Spleen (tissue), 13 donors: ENCODE measurements at places on chromosomes 1 and 21.

DNA sequence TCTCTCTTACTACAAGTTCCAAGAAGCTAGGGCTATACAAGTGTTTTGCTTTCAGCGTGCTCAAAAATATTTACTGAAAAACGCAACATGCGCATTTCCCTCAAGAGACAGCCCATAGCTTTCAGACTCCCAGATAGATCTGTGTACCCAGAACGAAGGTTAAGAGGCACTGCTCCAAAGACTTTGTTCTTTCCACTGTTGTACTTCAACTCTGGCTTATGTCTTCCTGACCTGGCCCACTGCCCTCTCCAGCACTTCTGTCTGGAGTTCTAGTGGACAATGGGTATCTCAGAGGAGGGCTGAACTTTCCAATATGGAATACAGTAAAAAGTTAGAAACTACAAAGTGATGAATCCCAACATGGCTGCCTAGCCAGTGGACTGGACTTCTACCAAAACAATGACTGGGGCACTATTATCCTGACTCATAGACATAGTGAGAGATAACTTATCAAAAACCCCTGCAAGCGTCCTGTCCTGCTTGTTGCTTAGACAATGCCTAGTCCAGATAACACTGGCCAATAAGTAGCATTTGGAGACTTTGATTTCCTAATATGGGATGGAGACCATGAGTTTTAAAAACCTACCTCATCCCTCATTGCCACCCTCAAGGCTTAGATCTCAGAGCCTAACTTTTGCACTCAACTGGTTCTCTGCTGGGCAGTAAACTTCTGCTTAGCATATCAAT, 8.8 kb upstream of the ADAR start:
- H3K4me3 ChIP-seq: no peak overlapping the region
- H3K36me3 ChIP-seq: no peaks in the 10 kb centered on the region
- no peak for DNase-seq
- H3K27ac ChIP-seq: no peak overlapping the region
- no peaks in the 10 kb centered on the region for H3K4me1 ChIP-seq
- no peaks in the 10 kb centered on the region for H3K27me3 ChIP-seq

- no peak overlapping the region for H3K27ac ChIP-seq
- H3K4me3 ChIP-seq: no peak overlapping the region
- DNase-seq: no peak
- no peaks in the 10 kb centered on the region for H3K36me3 ChIP-seq
- no peaks in the 10 kb centered on the region for H3K27me3 ChIP-seq
Measured at GRCh38 chr21:21714426-21714825, 716.2 kb downstream of the NCAM2 start.

DNA sequence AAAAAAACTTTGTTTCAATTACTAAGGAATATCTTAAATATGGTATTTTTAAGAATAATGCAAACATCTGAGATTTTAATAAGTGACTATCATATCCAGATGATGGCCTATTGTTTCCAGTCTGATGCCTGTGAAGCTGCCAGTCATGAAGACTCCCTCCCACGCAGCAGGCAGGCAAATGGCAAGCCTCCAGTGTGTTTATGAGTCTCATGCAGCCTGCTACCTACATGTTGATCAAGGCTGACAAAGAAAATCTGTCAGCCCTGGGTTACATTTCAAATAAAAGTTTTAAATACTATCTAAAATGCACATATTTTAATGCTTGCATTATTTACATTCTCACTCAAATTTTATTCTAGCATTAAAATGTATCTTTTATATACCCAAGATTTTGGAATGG, 137.6 kb upstream of the RNPC3 start:
- H3K4me3 ChIP-seq: no peak overlapping the region
- H3K27ac ChIP-seq: no peak overlapping the region
- H3K27me3 ChIP-seq: no peaks in the 10 kb centered on the region
- DNase-seq: no peak
- no peaks in the 10 kb centered on the region for H3K36me3 ChIP-seq
- no peaks in the 10 kb centered on the region for H3K4me1 ChIP-seq

DNA sequence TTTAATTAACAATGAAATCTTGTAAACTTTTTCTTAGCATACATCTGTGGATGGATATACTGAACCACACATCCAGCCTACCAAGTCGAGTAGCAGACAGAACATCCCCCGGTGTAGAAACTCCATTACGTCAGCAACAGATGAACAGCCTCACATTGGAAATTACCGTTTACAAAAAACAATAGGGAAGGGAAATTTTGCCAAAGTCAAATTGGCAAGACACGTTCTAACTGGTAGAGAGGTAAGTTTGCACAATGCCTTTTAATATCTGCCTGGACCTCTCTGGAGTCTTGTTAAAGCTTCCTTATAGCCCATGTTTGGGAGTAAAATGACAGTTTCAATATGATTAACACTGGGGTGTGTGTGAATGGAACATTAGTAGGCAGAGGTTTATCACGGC, 51.4 kb downstream of the MARK1 start:
- H3K27ac ChIP-seq: no peak overlapping the region
- no peaks in the 10 kb centered on the region for H3K36me3 ChIP-seq
- DNase-seq: no peak
- H3K4me3 ChIP-seq: no peak overlapping the region
- H3K27me3 ChIP-seq: no peaks in the 10 kb centered on the region
- H3K4me1 ChIP-seq: no peaks in the 10 kb centered on the region

GRCh38 chr1:192889082-192889481, 80.2 kb downstream of the RGS2 start:
- no peak overlapping the region for H3K27ac ChIP-seq
- no peaks in the 10 kb centered on the region for H3K4me1 ChIP-seq
- H3K36me3 ChIP-seq: no peaks in the 10 kb centered on the region
- H3K4me3 ChIP-seq: no peak overlapping the region

GRCh38 chr1:92993581-92993980, 32.3 kb upstream of the DIPK1A start:
- no peak overlapping the region for H3K4me3 ChIP-seq
- no peaks in the 10 kb centered on the region for H3K36me3 ChIP-seq
- no peak overlapping the region for H3K27ac ChIP-seq
- peaks cover 11% of the 10 kb centered on the region for H3K4me1 ChIP-seq

DNA sequence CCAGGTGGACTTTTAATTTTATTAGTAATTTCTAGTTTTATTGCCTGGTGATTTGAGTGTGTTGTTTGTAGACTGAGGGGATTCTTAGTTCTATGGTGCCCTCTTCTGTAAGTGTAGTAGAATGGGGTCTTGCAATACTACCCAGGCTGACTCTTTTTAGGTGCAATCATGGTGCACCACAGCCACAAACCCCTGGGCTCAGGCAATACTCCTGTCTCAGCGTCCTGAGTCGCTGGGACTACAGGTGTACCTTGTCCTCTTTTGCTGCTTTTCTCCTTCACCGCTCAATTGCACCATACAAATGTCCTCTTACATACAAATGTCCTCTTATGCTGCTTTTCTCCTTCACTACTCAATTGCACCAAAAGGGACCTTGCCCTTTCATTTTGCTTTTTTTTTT, 43.1 kb downstream of the SCP2 start:
- H3K27me3 ChIP-seq: no peaks in the 10 kb centered on the region
- no peaks in the 10 kb centered on the region for H3K4me1 ChIP-seq
- no peak for DNase-seq
- no peak overlapping the region for H3K4me3 ChIP-seq
- H3K36me3 ChIP-seq: peaks cover 8% of the 10 kb centered on the region
- H3K27ac ChIP-seq: no peak overlapping the region

- no peak overlapping the region for H3K27ac ChIP-seq
- no peaks in the 10 kb centered on the region for H3K4me1 ChIP-seq
- no peak for DNase-seq
- no peaks in the 10 kb centered on the region for H3K36me3 ChIP-seq
- peaks cover 3% of the 10 kb centered on the region for H3K27me3 ChIP-seq
Measured at GRCh38 chr1:229970714-229971113, 96.3 kb upstream of the GALNT2 start.

GRCh38 chr1:57294177-57294576, 129.7 kb downstream of the DAB1 start:
- no peak overlapping the region for H3K4me3 ChIP-seq
- no peaks in the 10 kb centered on the region for H3K27me3 ChIP-seq
- no peaks in the 10 kb centered on the region for H3K4me1 ChIP-seq
- no peak for DNase-seq
- no peaks in the 10 kb centered on the region for H3K36me3 ChIP-seq

DNA sequence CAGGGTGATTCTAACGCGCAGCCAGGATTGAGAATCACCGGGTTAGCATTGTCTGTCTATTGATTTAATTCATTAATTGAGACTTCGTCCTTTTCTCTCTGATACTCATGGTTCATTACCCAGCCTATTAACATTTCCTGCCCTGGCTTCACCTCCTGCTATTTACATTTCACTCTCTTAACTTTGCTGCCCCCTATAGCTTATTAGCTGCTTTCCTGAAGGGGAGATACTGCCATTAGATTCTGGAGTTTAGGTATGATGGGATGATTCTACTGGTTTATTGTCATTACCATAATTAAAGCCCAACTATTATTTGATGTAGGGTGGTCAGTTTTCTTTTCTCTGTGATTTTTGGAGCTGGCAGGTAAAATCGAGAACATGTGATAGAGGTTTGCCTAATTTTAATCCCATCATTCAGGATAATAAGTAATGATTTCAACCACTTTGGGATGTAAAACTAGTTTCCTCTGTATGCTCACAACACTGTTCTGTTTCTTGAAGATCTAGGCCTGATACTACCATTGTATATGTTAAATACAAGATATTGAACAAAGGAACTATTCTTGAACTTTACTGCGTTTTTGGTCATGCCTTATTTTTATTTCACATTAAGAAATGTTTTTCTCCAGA, 6.4 kb downstream of the PPP2R5A start:
- H3K36me3 ChIP-seq: no peaks in the 10 kb centered on the region
- H3K4me1 ChIP-seq: peaks cover 98% of the 10 kb centered on the region
- H3K27me3 ChIP-seq: no peaks in the 10 kb centered on the region
- H3K27ac ChIP-seq: peak overlapping the region; percentile 40
- no peak for DNase-seq
